Cortex of kidney (tissue), 1 donor: ENCODE measurements at places on chromosomes 11 and 22.

DNA sequence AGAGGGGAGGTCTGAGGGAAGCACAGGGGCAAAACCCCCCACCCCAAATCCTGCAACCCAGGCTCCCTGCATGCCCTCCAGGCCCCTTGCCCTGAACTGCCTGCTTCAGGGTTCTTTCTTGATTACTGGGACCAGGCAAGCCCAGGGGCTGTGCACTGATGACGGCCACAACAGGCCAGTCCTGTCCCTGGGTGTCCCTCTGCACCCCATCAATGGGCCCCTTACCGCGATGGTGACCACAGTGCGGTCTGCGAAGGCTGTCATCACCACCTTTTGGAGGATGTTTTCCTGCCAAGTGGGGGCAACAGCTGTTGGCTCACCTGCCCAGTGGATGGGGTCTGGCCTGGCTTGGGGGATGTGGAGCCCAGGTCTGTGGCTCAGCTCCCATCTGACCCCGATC is 5.0 kb upstream of the KCNJ11 start:
- DNase-seq, result no peak

- no peak for DNase-seq
These were observed 37.2 kb downstream of the IGLL1 start for GRCh38 chr22:23542933-23543332.

GRCh38 chr11:37942081-37942480 is 1344.0 kb upstream of the RAG2 start:
- no peak for DNase-seq

DNA sequence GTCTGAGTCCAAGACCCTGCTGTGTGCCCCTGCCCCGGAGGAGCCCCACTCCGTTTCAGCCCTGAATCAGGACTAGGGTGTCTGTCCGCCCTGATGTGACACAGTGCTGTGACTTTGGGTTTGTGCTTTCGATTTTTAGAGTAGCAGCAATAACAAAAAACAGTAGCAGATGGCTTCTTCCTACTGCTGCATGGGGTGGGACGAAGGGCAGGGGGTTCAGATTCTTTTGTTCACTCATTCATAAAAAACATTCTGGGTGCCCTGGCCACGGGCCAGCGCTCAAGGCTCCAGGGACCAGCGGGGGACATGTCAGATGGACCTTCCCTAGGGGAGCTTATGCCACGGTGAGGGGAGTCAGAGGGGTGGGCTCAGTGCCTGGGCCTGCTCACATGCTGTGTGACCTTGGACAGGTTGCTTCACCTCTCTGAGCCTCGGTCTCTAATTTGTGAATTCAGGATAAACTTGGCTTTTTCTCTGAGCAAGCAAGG is 24.6 kb upstream of the PRR5 start:
- no peak for DNase-seq

DNA sequence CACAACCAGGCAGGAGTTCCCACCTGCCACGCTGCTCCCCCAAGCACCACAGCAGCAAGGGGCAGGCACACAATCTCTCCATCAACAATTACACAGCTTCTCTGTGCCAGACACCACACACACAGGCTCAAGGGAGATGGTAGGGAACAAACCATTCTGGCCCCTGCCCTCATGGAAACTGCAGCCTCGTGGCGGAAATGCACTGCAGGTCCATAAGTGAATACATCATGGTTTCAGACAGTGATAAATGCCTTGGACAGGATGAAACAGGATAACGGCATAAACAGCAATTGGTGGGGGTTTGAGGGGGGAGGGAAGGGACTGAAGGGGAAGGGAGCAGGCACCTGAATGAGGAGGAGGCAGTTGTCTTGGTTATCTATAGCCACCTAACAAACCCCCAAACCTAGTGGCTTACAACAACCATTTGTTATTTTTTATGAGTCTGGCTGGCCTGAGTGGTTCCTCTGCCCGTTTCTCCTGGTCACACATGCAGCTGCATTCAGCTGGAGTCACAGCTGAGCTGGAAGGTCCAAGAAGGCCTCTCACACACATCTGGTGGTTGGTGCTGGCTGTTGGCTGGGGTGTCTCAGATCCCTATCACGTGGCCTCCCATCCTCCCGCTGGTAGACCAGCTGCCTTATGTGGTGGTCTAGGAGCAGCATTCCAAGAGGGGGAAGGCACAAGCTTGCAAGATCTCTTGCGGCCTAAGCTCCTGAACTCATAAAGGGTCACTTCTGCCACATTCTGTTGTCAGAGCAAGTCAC is 15.0 kb upstream of the YWHAH start:
- no peak for DNase-seq

DNA sequence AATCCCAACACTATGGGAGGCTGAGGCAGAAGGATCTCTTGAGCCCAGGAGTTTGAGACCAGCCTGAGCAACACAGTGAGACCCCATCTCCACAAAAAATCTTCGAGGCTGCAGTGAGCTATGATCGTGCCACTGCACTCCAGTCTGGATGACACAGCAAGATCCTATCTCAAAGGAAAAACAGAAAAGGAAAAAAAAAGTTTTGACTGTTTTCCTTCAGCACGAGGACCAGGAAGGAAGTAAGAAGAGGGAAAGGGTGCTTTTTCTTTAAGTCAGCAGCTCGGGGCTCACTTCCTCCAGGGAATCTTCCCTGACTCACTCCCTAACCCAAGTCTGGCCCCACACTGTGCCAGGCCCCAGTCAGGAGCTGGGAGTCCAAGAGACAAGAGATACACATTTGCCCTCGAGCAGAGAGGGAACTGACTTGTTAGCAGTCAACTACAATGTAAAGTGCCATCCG is 14.2 kb downstream of the ARRB1 start:
- no peak for DNase-seq

DNA sequence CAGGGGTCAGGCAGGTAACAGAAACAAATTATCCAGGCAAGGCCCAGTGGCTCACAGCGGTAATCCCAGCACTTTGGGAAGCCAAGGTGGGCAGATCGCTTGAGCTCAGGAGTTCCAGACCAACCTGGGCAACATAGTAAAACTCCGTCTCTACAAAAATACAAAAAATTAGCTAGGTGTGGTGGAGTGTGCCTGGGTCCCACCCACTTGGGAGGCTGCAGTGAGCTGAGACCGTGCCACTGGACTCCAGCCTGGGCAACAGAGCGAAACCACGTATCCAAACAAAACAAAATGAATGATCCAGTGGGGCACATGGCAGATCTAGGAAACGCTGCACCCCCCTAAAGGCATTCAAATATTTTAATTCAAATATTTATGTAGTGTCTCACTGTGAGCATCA is 9.9 kb downstream of the NUMA1 start:
- DNase-seq, result no peak

- no peak for DNase-seq
These were observed 7.1 kb downstream of the DDB1 start for GRCh38 chr11:61325649-61326414.

DNA sequence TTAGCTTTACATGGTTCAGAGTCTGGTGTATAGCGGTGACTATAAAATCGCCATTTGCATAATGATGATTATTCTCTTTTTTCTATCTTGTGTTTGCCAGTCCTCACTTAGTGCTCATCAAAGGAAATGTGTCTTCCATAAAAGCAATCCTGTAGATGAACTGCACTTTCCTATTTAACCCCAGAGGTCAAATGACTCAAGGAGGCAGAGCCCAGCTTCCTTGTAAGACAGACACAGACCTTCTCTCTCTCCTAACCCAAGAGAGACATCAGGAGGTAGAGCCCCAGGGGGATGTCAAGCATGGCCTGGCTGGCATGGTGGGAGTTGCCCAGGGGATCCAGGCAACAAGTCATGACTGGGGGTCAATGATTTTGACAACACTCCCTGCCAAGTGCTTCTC is 46.9 kb upstream of the CRTAM start:
- no peak for DNase-seq

DNA sequence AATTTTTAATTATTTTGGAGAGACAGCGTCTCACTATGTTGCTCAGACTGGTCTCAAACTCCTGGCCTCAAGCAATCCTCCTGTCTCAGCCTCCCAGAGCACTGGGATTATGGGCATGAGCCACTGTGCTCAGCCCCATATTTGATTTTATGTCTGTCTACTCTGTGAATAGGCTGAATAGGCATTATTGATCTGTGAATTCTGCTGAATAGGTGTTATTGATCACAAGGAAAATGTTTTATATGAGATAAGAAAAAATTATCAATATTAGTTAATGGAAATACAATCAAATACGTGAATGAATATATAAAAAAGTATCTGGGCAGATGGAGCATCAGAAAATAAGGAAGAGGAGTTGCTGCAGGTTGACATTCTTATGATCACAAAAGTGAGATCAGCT is 483.4 kb upstream of the LARGE1 start:
- no peak for DNase-seq

DNA sequence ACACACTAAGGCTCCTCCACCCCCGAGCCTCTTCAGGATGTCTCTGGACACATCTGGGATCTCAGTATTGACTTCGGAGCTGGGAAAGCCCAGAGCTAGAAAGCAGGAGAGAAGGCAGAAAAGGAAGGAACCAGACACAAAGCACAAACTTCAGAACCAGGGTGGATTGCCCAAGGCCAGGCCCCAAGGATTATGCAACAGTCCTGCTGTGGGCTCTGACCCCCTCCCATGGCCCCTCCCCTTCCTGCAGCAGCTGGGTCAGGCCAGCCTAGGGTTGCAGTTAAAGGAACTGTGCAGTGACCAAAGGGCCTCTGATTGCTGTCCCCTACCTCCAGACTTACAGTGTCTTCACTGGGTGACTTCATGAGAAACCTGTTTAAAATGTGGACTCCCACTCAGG is 5.3 kb downstream of the KCNE3 start:
- DNase-seq, result no peak

DNA sequence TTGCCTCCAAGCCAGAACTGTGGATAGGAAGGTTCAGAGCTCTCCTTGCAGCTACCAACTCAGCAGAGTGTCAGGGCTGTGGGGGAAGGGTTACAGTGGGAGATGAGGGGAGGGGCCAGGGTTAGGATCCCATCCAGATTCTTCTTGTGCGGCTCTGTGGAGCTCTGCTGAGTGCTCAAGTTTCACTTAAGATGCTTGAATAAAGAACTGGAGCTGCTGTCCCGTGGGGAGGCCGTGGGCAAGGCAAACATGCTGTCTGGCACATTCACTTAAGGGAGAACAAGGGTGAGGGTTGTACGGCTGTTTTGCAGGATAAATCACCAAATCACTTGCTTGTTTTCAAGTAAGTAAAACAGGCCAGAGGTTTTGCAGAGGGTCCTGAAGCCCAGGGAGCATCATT is 197.1 kb downstream of the FAM76B start:
- DNase-seq, result no peak

- no peak for DNase-seq
These were observed 24.2 kb downstream of the TSKU start for GRCh38 chr11:76807206-76807875.

DNA sequence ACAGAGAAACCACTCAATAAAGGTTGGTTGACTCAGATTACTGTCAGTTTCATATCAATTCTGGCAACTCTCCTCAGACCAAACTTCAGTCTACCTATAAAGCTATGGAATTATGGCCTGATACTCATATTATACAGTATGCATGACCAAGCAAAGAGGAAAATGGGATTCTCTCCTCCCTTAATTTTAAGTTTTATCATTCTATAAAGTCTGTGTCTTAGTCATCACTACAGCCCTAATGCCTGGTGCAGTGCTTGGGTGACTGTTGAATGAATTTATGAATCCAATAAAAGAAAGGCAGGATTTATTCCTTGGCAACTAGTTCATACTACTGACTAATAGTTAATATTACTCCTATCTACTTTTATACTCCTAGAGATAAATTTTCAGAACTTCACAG is 37.6 kb upstream of the GRAMD1B start:
- no peak for DNase-seq
